SK-N-DZ (cell line): ENCODE measurements at places on chromosomes 12 and 14.

GRCh38 chr12:131917139-131917710, 11.9 kb upstream of the PUS1 start:
- no peak for DNase-seq

DNA sequence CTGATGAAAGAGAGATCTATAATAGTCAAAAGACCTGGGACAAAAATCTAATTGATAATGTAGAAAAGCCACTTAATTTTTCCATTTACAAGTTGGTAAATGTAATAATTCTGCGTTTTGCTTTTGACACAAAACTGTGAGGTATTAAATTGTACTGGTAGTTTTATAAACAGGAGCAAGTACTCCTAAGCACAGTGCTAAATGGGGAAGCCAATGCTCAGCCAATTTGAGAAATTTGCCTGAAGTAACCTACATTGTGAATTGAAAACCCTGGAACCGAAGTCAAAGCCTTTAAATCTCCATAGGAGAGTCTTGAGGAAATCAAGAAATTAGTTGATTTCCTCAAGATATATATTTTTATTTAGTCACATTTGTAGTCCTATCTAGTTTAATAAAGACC, 152.8 kb downstream of the SLCO1B3 start:
- DNase-seq = no peak

GRCh38 chr14:96745500-96746051, 51.6 kb upstream of the VRK1 start:
- DNase-seq = no peak

DNA sequence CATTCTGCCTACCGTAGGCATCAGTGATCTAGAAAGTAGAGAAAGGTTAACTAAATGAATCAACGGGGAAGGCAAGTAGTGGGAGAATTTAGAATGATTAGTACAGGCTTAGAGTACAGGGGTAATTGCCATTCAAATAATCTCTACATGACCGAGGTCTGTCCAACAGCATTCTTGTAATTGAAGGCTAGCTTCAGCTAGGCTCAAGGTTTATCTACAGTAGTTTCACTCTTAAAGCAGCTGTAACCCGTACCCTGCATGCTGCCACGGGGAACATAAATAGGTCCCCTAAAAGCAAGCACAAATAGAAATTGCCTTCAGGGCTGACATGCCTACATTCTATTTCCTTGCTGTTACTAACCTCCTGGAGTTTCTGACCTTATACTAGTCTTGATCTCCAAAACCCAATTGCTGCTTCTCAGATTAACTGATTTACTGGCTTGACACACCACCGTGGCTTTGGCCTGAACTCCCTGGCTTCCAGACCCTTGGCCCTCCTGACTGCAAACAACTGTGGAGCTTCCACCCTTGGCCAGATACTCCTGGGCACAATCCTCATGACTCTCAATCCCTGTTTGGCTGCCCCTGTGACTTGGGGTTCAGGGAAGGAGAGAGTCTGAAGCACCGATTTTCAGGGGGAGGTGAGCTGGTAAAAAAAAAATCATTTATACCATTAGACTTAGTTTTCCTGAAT, 242.1 kb upstream of the FOXN3 start:
- no peak for DNase-seq

- DNase-seq = no peak
Measured at GRCh38 chr12:118120579-118121363, 15.2 kb upstream of the PEBP1 start.

DNA sequence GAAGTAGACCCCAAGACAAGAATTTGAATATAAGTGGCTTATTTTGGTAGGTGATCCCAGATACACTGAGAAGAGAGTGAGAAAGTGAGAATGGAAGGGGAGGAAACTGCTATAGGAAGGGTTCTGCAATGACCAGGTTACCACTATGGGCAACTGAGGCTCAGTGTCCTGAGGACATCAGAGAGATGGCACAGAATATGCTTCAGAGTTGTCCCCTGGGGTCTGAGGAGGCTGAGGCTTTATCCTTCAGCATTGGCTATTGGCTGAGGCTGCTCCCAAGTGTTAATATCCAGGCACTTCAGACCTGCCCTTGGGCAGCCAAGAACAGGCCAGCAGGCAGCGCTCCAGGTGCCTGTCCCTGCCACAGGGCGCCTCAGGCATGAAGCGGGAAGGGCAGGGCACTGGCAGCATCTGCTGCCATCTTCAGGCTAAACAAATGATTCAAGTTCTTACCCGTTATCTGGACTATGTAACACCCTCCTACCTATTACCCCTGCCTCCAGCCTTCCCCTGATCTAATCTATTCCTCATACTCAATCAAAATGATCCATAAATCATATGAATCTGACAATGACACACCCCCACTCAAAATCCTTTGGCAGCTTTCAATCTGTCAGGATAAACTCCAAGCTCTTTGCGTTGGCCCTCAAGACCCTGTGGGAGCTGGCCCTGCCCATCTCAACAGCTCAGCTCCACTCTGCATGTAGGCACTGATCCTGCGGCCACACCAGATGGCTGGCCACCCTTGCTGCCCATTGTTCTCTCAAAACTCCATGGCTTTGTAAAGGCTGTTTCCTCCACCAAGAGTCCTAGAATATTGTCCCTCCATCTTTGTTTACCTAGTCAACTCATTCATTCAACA, 42.4 kb downstream of the CKAP4 start:
- peak; percentile 62 for DNase-seq

GRCh38 chr12:78490861-78491260, 373.7 kb upstream of the SYT1 start:
- DNase-seq = no peak

DNA sequence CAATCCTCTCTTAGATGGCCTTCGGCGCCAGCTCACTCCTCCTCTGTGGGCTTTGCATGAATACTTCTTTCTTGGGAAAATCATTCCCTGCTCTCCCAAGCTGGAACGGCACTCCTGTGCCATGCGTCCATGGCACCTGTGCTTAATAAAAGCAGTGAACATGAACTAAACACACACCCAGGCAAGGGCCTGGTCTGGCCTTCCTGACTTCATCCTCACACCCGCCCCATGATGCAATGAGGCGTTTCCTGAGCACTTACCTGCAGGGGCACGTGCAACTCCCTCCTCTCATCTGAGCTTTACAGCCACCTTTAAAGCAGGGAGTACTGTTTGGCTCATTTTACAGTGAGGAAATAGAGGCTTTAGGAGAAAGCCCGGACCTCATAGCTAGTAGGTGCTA, 219.8 kb downstream of the SLC41A2 start:
- DNase-seq = no peak

DNA sequence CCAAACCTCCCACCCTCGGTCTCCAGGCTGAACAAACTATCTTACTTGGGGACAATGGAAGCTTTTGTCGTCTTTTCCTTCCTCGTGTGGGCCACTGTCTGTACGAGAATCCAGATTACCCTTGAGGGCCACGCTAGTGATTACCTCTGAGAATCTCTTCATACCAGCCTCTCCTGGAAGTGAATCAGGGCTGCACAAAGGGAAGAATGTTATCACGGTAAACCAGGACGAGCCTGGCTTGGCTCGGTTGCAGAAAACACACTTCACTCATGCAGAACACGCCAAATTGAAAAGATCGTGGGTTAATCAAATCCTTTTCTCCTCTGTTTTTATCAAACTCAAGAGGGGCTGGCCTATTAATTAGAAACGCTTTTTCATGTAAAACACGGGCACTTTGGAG, 51.6 kb upstream of the MYL2 start:
- DNase-seq = peak; percentile 50

GRCh38 chr12:65902500-65902899, 78.2 kb downstream of the HMGA2 start:
- DNase-seq = no peak

DNA sequence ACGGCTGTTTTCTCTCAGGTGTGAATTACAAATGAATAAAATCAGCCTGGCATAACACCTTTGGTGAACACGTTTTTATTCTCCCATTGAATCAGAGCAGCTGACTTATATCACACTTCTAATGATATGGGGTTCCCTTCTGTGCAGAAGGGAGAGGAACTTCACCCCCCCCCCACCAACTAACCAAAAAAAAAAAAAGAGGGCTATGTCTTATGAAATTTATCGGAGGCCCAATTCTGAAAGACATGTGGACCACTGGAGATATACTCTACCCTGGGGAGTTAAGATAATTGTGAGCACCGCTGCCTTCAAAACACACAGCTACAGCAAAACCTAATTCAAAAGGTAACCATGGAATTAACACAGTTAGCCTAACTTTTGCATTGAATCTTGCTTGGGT, 4.6 kb downstream of the BCL11B start:
- DNase-seq = no peak

GRCh38 chr12:7433276-7433822, 10.6 kb downstream of the CD163L1 start:
- DNase-seq = no peak

DNA sequence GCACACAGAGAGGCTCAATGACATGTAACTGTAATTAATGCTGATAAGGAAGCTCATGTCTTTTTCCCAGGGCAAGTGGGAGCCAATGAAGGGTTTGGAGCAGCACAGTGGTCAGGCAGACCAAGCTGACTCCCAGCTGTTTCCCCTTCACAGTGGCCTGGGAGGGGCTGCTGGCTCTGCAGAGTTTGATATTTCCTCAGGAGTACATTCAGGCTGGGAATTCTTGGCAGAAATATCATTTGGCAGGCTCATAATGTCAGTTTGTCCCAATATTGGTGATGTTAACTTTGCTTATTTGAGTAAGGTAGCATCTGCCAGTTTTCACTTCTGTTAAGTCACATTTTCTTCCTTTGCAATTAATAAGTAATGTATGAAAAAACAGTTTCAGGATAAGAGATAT, 247.0 kb downstream of the EMP1 start:
- DNase-seq = no peak

- DNase-seq = no peak
Measured at GRCh38 chr14:67515386-67516079, 17.6 kb upstream of the PLEKHH1 start.

DNA sequence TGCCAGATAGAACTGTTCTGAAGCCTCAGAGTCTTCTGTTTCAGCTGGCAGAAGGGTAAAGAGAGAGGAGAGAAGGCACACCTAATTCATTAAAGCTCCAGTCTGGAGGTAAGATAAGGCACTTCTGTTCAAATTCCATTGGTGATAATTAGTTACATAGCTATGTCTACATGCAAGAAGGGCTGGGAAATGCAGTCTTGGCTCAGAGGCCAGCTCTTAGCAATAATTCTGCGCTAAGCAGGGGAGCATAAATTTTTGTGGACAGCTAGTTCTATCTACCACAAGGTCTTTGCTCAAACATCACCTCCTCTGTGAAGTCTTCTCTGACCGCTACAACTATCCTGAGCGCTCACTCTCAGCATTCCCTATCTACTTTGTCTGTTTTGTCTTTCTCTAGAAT, 14.3 kb upstream of the E2F7 start:
- DNase-seq = no peak

DNA sequence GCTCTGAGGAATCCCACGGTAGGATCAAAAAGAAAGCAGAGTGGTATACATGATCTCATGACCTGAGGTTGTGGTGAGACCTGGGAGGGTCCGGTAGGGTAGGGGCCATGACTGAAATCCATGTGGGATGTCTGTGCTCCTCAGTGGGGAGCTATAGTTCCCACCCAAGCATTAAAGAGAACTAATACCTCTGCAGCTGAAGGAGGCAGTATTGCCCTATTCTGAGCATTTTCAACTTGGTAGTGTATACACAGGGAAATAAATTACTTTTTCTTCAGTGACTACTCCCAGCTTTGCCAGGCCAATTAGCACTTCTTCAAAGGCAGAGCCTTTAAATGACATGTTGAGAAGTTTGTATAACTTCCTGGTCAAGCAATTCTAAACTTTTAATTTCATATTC, 613.8 kb downstream of the KCNH5 start:
- DNase-seq = no peak

DNA sequence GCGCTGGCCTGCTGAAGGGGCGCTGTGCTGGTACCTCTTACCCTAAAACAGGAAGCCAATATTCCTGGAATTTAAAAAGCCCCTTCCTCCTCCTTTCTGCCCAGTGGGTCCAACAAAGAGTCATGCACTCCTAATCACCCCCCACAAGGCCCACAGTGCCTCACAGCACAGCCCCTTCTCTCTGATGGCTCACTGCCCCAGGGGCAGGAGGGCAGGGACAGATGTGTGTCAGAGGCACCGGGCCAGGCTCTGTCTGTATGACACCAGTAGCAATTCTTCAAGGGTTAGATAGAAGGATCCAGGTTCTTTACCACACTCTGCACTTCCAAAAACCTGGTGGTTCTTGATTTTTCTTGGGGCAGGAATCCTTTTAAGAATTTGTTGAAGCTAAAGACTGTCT, 8.9 kb downstream of the MYH6 start:
- DNase-seq = no peak

GRCh38 chr12:1768615-1769014, 51.8 kb upstream of the LRTM2 start:
- no peak for DNase-seq

GRCh38 chr12:91819132-91819447, 326.6 kb downstream of the BTG1 start:
- no peak for DNase-seq

DNA sequence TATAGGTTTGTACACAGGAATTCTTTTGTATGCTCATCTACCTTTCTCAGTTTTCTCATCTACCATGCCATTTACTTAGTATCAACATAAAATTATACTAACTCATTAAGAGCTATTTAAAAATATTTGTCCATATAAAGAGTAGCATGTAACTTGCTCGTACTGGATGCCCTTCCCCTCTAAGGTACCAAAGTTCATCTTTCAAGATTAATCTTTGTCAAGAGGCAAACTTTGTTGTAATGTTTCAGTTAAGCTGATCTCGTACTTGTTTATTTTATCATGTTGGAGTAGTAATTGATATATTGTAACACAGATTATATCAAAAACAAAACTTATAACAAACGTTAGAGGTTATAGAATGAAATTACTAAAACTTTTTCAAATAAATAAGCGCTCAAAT, 128.5 kb downstream of the PIK3C2G start:
- no peak for DNase-seq

DNA sequence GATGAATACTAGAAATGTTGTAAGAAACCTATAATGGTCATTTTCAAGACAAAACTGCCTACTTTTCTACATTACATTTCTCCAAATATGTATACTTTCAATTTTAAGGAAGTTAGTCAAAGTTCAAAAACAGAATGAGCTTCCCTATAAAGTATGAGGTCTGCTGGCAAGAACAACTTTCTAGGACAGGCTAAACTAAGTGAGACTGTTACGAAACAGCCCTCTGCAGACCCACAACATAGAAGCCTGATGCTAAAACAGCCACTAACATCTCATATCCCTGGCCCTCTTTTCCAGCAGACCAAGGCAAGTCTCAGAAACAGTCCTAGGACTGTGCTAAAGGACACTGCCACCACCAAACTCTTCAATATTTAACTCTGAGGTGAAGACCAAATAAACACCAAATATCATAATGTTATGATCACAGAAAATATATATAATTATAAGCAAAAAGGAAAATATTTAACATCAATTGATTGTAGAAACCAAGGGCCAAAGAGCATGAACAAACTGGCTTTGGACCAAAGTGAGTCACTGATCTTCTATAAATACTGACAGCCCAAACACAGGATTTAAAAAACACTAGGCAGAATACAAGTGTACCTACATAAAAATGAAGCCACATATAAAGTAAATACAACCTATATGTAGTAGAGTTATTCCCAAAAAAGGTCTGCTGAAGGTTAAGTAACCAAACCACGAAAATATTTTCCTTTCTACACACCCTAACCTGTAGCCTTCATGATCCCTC, 27.7 kb downstream of the PPP4R3A start:
- DNase-seq = no peak
